ENCODE measurements at places on chromosomes 12 and 14. TPM values are rescaled to one million over a fixed set of nuclear protein-coding genes. Genes with fewer than 3 reads are reported as not detected.

SCARB1 gene
- 2.2 TPM for total RNA-seq

TCL1B gene
- not detected for total RNA-seq

DNA sequence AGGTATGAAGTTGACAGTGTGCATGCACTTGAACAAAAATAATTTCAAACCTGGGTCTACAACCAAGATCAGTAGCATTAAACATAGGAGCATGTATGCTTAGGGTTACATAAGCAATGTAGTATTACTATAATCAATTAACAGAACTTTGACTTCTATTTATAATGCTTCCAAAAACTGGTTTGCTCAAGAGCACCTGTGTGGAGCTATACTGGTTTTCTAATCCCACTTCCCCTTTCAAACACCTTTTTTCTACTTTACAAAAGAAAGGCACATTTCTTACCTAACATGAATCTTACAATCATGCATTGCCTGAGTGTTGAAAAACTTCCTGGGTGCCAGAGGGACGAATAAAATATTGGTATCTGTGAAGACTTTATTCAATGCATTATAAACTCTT lies 72.7 kb downstream of the EFCAB11 start:
- no peak for DNase-seq

GRCh38 chr14:24721775-24722174 lies 87.8 kb upstream of the GZMB start:
- no peak for DNase-seq

GRCh38 chr12:61138415-61138759 lies 1121.8 kb upstream of the USP15 start:
- DNase-seq, result no peak

DNA sequence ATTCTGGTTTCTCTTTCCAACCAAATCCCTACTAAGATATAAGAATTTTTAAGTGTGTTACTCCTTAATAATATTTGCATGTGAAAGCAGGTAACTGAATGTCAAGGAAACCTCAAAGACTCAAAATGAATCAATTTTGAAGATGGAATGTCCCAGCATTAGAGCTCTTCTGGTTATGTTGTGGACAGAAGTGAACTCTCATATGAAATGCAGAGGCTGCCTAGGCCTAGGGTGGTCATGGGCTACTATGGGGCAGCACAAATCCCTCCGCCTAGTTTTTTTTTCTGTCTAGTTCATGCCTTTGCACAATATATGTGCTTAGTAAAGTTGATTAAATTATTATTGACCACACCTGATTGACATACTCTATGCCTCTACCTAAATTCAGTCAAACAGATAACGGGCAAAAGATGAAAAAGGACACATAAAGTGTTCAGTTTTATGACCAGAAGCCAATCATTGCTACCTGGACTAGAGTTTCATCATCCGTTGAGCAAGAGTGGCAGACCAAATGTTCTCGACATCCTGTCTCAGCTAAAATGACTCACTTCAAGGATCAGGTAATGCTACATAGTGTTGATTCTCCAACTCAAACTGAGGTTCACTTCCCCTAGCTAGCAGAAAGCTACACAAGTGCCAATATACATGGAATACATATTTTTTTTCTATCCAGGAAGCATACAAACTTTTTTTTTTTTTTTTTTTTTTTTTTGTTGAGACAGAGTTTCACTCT lies 1211.4 kb downstream of the VRK1 start:
- DNase-seq, result no peak

GRCh38 chr14:30443368-30444007 lies 115.5 kb upstream of the G2E3 start:
- no peak for DNase-seq

SRGAP1 gene
- total RNA-seq, result not detected

GRCh38 chr14:50447461-50447860 lies 50.8 kb upstream of the CDKL1 start:
- no peak for DNase-seq

- no peak for DNase-seq
These were observed 2.6 kb upstream of the SLC11A2 start for GRCh38 chr12:51028813-51029150.

DNA sequence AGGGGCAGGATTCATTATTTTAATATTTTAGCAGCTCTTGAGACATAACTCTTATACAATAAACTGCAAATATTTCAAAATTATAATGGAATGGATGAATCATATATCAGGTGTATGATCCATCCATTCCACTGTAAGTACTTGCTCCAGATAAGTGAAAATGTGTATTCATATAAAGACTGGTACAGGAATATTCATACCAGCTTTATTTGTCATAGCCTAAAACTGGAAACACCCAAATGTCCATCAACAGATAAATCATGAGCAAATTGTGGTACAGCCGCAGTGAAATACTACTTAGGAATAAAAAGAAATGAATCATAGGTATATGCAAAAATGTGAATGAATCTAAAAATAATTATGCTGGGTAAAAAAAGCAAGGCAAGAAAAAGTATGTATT lies 263.6 kb upstream of the SYT10 start:
- no peak for DNase-seq

KLRK1 gene
- 1.4 TPM for total RNA-seq

All from CD4-positive, alpha-beta memory T cell (primary cell).